HT-29 (cell line): ENCODE measurements at places on chromosomes 1 and 21.

GRCh38 chr1:155966750-155967149 lies 11.6 kb downstream of the ARHGEF2 start:
- no peak for DNase-seq

GRCh38 chr1:63795455-63795854 lies 21.6 kb downstream of the ROR1 start:
- DNase-seq: no peak

- DNase-seq: no peak
These were observed 118.9 kb upstream of the COL6A1 start for GRCh38 chr21:45862543-45863207.

DNA sequence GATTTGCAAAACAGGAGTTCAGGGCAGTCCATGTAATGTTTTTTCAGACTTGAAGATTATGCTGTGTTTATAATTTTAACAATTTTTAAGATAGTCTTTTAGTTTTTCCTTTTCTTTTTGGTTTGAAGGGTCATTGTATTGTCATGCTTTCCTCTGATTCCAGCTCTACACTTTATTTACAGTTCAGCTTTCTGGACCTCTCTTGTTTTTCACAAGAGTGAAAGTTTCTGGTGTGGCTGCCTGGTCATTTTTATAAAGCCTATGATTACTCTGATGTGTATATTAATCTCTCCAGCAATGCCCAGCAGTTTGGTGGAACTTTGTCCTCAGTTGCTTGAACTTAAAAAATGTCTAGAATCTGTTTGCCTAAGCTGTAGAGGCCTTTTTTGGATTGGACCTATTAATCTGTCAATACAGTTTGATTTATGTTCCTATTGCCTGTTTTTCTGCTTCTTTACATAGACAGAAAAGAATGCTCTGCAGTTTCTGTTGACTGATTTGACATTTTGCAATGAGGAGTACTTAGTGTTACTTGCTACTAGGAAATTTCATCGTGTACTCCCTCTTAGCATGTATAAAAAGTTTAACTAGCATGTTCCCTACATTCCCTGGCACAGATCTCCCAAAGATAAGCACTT lies 52.2 kb downstream of the XCL2 start:
- no peak for DNase-seq

DNA sequence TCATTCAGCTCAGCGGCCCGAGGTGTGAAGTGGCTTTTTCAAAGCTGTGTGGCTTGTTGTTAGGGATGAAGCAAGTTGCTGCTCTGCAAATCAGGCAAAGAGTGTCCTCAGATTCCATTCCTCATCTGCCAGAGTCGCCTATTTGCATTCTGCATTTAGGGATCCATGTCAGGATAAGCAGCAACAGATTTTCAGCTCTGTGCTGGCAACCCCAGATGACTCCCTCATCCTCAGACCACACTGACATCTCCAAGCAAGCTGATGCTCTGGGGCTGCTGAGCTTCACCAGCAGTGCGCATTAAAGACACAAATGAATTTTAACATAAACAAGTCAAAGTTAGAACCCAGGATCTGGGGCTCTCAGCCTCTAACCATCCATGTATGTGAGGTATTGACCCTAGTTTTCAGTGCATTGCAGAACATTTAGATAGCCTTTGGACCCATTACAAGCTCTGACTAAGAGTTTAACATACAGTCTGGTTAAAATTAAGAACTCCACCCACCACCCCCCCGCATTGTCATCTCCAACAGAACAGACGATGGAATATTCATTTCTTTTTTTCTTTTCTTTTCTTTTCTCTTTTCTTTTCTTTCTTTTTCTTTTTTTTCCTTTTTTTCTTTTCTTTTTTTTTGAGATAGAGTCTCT lies 10.9 kb downstream of the CFAP107 start:
- no peak for DNase-seq

- peak; percentile 76 for DNase-seq
These were observed 36.6 kb upstream of the HMGN1 start for GRCh38 chr21:39385299-39386145.

- DNase-seq: no peak
These were observed 158.8 kb upstream of the NFIA start for GRCh38 chr1:60923389-60924087.

DNA sequence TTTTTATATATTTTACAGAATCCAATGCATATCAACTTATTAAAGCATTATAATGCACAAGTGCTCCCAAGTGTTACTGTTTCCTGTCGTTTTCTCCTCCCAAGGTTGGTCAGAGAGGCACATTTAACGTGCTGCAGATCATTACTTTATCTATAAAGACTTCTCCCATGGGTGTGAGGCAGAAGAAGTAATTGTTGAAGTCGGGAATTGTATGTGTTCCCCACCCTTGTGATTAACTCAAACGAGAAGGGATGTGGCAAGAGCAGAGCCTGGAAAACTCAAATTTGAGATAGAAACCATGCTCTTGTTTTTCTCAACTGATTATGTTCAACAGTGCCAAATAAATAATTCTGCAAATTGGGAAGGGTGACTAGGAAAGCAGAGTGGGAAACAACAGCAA lies 412.5 kb upstream of the ADAMTS5 start:
- DNase-seq: no peak

DNA sequence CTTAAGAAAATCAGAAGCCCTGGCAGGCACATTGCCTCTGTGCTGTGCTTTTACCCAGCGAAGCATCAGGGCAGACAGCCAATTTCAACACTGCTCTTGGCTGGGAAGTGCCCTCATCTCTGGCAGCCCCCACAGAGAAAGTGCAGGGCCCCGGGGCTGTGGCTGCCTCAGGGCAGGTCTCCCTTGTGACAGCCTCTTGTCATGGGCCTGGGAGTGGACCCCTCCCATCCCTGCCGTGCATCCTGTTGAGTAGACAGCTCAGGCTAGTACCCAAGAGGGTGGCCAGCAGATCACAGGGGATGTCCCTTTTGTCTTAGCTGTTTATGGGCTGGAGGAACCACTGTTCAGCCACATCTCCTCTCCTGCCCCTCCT lies 23.3 kb downstream of the TTC34 start:
- no peak for DNase-seq

DNA sequence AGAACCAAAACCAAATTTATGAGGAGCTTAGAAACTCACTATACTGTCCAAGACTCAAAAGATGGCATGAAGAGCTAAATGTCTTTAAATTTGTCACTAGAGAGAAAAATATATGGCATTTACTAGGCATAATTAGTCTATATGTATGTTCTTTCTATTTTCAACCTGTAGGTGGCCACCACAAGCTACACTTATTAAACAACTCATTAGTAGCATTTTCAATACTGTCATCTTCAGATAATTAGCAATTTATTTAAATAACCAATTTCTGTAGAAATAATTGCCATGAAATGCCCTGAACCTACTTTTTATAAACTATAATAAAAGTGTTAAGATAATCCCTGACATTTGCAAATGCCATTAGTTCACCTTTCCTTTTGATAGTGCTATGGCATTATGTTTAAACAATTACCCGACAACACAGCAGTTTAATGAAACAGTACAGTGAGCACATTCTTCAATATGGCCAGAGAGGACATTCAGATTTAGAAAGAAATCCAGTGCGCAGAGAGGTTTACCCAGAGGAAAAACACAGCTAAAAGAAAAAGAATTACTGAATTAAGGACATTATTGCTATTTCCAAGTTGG lies 522.5 kb downstream of the PTBP2 start:
- peak; percentile 61 for DNase-seq

DNA sequence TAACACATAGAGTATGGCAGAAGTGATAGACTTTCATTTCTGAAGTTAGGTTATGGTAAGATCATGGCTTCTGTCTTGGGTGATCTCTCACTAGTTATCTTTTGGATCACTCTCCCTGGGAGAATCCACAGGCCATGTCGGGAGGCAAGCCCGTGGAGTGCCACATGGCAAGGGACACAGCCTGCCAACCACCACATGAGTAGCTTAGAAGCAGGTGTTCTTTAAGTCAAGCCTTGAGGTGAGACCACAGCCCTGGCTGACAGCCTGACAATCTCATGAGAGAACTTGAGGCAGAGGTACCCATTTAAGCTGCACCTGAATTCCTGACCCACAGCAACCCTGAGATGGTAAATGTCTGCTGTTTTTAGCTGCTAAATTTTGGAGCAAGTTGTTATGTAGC lies 130.4 kb downstream of the KCNN3 start:
- no peak for DNase-seq

GRCh38 chr1:205748403-205749233 lies 1.4 kb downstream of the NUCKS1 start:
- DNase-seq: peak; percentile 78

- no peak for DNase-seq
These were observed 5.9 kb downstream of the MX1 start for GRCh38 chr21:41431788-41432548.

- no peak for DNase-seq
These were observed 244.3 kb downstream of the LMX1A start for GRCh38 chr1:165112260-165112659.

GRCh38 chr1:151934048-151934493 lies 24.8 kb upstream of the THEM4 start:
- DNase-seq: peak; percentile 87

- DNase-seq: no peak
These were observed 30.7 kb downstream of the CENPF start for GRCh38 chr1:214633686-214634085.

GRCh38 chr1:204190212-204191211 lies 5.8 kb downstream of the KISS1 start:
- DNase-seq: no peak

DNA sequence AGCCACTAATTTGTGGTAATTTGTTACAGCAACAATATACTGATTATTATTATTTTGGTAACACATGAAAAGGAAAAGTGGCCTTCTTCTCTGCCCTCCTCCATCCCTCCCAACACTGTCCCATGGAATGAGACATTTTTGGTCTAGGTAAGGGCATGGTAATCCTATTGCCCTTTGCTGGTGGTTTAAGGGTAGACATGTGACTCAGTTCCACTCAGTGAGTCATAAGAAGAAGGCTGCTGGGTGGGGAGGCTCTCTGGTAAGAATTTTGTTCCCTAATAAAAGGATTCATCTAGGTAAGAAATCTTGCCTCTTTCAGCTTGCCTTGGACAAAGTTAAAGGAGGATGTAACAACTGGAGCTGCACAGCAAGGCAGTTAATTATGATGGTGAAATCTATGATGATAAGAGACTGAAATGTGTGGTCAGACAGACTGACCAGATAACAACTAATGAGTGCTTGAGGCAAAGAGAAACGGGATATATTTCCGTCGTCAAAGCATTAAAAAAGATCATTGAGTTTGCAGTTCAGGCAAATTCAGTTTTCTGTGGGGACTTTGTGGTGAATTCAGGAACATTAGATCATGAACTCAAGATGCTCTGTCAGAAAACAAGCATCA lies 232.0 kb upstream of the KCNK2 start:
- no peak for DNase-seq

DNA sequence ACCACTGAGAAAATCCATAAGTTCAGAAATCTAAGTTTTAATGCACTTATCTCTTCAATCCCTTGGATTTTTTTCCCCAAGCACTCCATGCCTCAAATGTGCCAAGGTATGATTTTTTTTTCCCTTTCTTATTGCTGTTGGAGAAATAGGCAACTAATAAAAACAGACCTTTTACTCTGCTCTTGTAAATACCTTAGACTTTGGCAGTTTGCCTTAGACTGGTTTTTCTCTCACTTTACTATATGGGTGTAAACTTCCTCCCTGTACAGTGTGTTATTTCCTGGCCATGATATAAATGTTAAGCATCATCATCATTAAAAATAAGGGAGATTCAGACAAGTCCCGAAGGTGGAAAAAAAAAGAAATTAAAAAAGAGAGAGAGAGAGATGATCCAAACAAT lies 65.7 kb downstream of the LRRC8C start:
- DNase-seq: peak; percentile 11

- DNase-seq: peak; percentile 19
These were observed 110.4 kb downstream of the PPIAL4G start for GRCh38 chr1:148372731-148373130.
